Fibroblast of lung (primary cell): ENCODE measurements at places on chromosomes 5 and 9. TPM values are rescaled to one million over a fixed set of nuclear protein-coding genes. Genes with fewer than 3 reads are reported as not detected.

DNA sequence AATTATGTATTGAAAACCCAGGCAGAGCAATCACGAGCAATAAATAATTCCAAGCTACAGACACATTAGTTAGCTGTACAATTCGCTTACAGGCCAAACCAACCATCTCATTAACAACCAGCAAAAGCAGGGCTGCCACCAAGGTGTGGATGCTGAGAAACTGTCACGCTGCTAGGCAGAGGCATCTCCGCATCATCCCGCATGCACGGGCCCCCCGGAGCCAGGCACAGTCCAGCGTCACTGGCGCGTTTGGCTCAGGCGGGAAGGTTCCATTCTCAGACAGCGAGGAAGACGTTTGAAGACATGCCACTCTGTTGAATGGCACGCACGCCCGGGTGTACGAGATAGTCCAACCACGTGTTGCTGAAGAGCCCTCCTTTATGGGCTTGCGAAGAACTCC lies 184.0 kb downstream of the OLFM1 start:
- H3K27ac ChIP-seq: no peak overlapping the region
- no peak for DNase-seq
- no peak overlapping the region for H3K4me3 ChIP-seq
- H3K36me3 ChIP-seq: no peaks in the 10 kb centered on the region

DNA sequence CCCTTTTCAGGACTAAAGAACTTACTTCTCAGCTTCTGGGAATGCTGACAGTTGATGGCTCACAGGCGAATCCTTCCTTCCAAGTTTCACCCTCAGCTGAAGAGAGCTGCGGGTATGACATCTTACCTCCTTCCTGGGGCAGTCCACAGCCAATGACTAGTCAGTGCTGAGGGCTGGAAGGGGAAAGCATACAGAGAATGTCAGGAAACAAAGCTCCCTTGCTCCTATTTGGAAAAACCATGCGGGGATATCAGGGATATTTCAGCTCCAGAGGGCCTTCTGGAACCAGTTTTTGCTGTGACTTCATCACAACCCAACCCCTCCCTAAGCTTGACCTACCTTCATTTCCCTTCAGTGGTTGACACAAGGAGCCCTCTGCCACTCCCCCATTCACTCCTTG lies 15.7 kb downstream of the FTMT start:
- DNase-seq: no peak
- no peaks in the 10 kb centered on the region for H3K36me3 ChIP-seq
- H3K27ac ChIP-seq: no peak overlapping the region
- H3K27me3 ChIP-seq: no peaks in the 10 kb centered on the region
- H3K4me3 ChIP-seq: no peak overlapping the region

DNA sequence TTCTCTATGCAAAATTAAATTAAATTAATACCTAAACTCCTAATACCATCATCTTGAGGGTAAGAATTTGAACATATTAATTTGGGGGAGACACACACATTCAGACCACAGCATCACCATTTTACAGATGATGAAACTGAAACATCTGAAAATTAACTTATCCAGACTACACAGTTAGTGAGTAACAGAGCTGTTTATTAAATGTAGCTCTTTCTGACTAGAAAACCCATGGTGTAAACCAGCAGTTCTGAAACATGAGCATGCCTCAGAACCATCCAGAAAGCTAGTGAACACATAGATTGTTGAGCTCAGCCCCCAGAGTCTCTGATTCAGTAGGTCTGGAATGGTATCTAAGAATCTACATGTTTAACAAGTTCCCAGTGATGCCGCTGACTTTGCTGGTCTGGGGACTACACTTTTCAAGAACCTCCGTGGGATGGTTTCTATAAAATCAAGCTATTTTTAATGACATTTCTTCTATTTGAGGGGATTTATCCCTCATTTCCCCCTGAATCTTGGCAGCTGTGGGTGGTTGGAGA lies 113.5 kb downstream of the RORB start:
- no peaks in the 10 kb centered on the region for H3K27me3 ChIP-seq
- no peak overlapping the region for H3K27ac ChIP-seq
- H3K4me1 ChIP-seq: no peaks in the 10 kb centered on the region
- peak; percentile 35 for DNase-seq

SH3GL2 gene
- total RNA-seq: under 0.01 and 0.17 TPM in 2 replicates

LTC4S gene
- 0.83 and 4.1 TPM in 2 replicates for total RNA-seq
